ENCODE measurements at places on chromosomes 1 and 21.

DNA sequence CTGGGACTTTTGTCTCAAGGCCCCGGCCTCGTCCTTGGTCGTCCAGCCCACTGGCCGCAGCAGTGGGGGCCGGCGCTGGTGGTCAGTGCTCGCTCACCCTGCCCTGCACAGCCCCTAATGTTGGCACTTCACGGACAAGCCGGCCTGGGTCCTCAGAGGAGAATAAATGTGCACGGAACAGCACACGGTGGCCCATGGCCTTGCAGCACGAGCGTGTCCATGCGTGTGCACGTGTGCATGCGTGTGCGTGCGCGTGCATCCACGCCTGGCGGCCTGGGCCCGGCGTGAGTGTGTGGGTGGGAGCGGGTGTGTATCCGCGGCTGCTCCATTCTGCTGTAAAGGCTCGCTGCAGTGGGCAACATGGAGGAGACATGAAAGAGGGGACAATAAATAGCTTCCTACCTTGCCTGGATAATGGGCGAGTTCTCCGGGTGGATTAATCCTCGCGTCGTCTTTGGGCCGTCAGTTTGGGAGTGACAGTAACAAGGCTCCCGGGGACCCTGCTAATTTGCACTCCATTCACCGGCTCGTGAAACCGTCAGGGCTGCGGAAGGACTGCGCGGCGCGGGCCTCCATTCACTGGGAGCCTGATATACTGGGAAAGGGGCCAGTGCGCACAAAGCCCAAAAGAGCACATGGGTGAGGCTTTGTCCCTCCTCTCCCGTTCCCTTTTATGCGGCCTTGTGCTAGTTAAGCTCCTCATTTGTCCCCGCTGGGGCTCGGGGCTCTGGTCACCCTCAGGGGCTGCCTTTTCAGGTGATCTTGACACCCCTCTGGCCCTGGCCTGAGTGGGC is 142.8 kb downstream of the PRDM16 start:
- DNase-seq = no peak

DNA sequence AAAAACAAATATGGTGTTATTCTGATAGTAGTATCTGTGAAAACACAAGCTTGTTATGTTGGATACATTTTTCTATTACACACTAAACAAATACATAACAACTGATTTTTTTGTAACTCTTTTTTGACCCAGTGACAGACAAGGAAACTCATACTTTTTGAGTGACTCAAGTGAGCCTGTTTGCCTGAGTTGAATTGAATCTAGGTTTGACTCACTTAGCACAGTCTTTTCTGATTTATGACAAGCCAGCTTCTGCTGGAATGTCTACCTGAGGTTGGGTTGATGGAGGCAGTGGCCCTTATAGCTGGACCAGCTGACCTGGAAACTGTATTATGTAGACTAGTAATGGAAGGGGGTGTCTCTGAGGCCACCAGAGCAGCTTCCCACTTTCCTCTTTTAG is 4.2 kb upstream of the CLCA4 start:
- DNase-seq = no peak

DNA sequence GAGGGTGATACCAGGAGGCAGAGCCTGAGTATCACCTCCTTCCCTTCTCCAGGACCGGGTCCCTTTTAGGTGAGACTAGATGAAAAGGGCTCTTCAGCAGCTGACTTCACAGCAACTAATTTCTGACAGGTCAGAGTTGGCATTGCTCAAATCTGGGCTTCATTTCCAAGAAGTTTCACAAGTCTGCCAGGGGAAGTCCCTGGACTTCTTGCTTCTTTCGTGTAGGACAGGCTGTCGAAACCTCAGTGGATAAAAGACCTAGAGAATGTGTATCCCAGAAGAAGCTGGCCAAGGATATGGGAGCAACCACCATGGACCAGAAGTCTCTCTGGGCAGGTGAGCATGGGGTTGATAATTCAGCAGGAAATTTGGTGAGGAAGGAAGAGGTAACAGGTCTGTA is at the start of gene CHI3L2:
Gene CHI3L2 (plus strand): TSS at position 280 of the 400 bp plus-strand sequence. CDS start 17 bp downstream, at position 297.
- DNase-seq = no peak

GRCh38 chr1:50968158-50968820 is 1.8 kb upstream of the CDKN2C start:
- peak; percentile 94 for DNase-seq

DNA sequence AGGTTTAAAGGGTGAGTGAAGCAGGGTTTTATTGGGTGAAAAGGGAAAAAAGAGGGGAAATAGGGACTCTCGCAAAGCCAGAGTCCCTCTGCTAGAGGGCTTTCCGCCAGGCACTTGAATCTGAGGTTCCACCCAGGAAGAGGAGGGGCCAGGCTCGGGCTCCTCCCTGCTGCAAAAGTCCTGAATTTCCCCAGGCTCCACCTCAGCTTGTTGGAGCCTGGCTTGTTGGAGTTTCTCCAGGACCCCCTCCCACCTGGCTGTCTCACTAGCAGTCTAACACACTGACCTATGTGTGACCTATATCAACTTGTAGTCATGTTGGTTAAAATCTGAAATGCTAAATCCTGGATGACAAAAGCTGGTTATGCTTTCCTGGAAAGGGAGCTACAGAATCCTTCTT is 25.5 kb downstream of the GBP2 start:
- no peak for DNase-seq

DNA sequence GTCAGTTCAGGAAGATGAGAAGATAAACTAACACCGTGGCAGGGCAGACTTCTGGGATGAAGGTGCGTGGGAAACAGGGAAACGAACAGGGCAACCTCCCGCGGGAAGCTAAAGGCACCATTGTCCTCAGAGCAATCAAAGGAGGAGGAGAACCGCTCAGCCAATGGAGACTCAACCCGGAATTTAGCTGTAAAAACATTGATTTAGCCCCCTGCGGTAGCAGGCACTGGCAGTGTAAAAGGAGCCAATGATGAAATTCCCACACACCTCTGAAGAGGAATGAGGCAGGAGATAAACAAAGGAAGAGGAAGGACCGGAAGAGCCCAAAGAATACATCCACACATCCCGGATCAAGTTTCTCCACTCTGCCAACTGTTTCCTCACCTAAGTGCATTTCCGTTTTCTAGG is 19.5 kb downstream of the HLCS start:
- no peak for DNase-seq

DNA sequence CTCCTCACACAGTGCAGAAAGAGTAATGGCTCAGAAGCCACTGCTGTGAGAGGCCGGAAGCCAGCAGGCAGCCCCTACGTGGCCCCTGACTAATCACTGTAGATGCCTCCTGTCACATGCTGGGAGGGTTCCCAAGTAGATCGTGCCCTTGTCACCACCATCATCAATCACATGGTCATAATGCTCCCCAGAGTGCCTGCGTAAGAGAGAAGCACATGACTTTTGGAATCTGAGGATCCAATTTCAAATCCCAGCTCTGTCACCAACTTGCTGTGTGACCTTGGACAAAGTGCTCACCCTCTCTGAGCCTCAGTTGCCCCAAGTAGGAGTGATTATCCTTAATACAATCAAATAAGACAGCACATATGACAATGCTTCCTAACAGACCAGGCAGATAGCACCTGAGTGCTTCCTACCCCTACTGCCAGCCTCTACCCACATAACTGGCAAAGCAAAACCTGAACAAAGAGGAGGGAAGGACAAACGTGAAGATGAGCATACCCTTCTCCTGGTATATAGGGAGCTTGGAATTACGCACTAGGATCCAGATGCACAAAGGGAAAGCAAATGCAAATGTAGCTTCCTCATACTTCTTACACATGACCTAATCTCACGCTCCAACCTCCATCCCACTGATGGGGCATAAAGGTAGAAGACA is 65.7 kb downstream of the SDC3 start:
- no peak for DNase-seq

- DNase-seq = peak; percentile 76
Measured at GRCh38 chr21:46098303-46099141, 610 bp downstream of the COL6A2 start.

DNA sequence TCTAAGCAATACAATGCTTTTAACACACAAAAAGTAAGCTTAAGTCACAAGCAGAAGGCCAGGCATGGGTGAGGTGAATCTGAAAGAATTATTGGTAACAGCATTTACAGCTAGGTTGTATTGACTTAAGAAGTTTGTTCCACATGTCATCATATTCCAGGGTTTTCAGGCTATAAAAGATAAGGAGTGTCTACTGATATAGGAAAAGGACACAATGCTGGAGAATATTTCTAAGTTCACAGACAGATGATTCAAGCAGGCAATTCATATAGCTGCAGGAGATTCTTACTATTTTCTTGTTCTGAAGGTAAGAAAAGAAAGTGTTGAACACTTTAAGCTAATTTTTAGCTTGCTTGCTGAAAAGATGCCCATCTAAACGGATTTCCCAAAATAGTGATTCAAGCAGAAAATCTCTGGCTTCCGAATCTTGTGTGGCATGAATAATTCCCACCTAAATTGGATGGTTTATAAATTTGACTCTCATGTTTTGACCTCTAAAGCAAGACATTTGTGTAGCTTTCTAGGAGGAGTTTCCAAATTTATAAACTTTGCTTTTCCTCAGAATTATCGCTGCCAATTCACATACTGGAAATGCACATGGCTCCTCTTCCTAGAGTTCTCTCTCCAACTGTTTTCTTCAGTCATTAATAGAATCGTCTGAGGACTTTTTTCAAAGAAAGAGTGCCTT is 95.6 kb upstream of the LBR start:
- DNase-seq = no peak

DNA sequence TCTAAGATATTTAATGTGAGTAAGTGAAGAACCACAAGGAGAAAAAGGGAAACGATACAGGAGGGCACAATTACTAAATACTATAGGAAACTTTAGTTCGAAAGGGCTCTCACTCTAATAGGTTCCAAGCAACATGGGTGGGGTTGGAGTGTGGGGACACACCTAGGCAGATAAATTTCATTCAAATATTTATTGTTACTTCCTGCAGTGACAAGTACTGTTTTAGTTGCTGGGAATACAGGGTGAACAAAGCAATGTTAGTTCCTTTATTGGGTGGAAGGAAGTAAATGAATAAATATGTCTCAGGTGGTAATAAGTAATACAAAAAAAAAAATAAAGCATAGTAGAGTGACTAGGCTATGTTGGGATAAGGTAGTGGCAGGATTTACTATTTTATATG is 73.2 kb upstream of the B3GALT2 start:
- DNase-seq = no peak

- no peak for DNase-seq
Measured at GRCh38 chr21:46326110-46326703, 2.3 kb downstream of the PCNT start.

- no peak for DNase-seq
Measured at GRCh38 chr1:201603613-201604232, 64.8 kb downstream of the NAV1 start.

- DNase-seq = no peak
Measured at GRCh38 chr1:41340655-41341364, 20.4 kb upstream of the FOXO6 start.

- no peak for DNase-seq
Measured at GRCh38 chr1:110449661-110450651, 993 bp upstream of the PROK1 start.

- no peak for DNase-seq
Measured at GRCh38 chr1:22254756-22255155, 111.9 kb upstream of the WNT4 start.

- DNase-seq = no peak
Measured at GRCh38 chr21:40685141-40685540, 161.8 kb downstream of the DSCAM start.

- no peak for DNase-seq
Measured at GRCh38 chr1:86061551-86061990, 95.0 kb downstream of the COL24A1 start.

- DNase-seq = no peak
Measured at GRCh38 chr1:168799927-168800605, 71.1 kb upstream of the DPT start.

- no peak for DNase-seq
Measured at GRCh38 chr1:175687622-175688415, 55.6 kb downstream of the TNR start.

GRCh38 chr1:111878091-111878490 is 111.4 kb downstream of the KCND3 start:
- no peak for DNase-seq

GRCh38 chr1:225670806-225671733 is 18.1 kb upstream of the ENAH start:
- DNase-seq = no peak

GRCh38 chr1:71307451-71307850 is 226.6 kb upstream of the ZRANB2 start:
- DNase-seq = no peak

DNA sequence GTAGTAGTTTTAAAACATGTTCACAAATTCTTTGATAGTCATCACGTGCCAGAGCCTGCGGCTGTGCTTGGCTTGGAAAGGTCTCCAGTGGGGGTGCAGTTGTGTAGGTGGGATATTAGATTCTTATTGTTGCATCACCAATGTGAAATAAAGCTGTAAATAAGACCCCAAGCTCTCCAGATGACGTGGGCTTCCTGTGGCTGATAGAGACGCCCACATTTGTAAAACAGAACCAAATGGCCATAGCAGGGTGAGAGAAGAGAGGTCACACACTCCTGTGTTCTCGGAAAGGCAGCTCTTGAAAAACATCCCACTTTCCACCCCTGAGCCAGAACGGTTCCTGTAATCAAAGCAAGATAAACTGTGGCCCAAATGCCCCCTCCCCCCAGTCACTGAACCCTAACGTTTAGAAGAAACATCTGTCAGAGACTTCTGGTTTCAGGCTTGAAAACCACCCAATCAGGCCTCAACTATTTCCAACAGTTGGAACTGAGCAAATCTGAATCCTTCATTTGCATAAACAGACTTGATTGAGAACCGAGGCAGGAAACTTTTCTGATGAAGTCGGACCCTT is 6.6 kb upstream of the NTPCR start:
- DNase-seq = no peak

- DNase-seq = no peak
Measured at GRCh38 chr1:18473195-18473815, 7.4 kb upstream of the KLHDC7A start.

DNA sequence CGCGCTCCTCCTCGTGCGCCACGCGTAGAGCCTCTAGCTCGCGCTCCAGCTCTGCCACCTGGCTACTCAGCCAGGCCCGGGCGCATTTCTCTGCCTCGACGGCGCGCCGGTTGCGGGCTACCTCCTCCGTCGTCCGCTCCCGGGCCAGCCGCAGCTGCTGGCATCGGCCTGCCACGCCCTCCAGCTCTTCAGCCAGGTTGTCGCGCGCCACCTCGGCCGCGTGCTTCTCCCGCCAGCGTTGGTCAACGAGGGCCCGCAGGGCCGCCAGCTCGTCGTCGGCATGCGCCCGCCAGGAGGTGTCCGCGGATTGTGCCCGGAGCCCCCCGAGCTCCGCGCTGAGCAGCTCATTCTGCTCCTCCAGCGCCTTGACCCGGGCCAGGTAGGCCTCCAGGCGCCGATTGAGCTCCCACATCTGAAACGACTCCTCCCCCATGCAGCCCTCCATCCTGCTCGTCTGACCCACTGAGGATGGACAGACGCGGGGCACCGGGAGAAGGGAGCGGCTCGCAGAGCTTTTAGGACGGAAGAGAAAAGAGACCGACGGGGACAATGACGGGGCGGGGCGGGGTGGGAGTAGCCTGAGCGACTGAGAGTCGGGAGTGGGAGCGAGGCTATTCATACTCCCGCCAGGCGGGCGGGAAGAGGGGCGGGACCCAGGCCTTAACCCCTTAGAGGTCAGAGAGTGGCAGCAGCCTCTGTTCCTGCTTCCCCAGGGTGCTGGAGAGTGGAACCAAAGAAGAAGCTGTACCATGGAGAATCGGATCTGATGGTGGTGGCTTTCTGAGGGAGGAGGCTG is at the start of gene NES:
Gene NES (minus strand): TSS at position 588 of the 796 bp plus-strand sequence. CDS start 143 bp downstream, at position 445.
- DNase-seq = peak; percentile 91

- no peak for DNase-seq
Measured at GRCh38 chr1:4673494-4673893, 19.1 kb downstream of the AJAP1 start.

Data from right forelimb (tissue), 1 donor.